Central memory CD4-positive, alpha-beta T cell (primary cell): ENCODE measurements at places on chromosomes 4 and X.
A peak's percentile ranks its signal among the peaks of the same experiment; 100 is the strongest.

DNA sequence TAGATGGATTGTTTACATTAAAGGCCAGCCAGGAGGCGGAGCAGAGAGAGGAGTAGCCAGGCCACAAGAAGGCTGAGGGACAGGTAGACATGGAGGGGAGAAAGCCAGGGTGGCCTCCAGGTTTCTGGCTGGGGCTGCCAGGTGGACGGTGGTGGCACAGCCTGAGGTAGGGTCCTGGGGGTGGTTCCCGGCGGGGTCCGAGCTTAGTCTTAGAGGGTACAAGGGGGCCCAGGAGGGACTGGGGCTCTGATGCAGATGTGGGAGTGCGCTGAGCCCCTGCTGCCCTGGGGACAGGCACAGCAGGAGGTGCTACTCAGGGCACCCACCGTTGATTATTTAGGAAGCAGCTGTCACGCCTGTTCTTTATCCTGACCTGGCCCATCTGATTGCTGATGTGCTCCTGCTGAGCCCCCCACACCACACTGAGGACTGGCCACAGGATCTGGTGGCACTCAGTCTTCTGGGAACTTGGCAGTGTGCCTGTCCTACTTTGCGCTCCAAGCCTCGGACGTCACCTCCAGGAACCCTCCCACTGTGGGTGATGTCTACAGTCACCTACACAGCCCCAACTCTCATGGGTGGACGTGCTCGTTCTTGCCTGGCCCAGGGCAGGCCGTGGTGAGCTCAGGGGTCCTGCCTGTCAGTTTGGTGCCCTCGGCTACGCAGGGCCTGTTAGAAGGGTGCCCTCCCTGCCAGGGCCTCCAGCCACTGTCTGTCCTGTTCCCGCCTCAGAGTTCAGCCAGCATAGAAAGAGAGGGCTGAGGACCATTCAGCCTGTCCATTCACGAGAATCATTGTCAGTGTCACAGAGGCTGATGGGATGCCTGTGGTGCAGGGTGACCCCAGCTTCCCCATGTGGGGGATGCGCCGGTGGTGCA lies 12.0 kb downstream of the WFS1 start:
- no peak for DNase-seq

DNA sequence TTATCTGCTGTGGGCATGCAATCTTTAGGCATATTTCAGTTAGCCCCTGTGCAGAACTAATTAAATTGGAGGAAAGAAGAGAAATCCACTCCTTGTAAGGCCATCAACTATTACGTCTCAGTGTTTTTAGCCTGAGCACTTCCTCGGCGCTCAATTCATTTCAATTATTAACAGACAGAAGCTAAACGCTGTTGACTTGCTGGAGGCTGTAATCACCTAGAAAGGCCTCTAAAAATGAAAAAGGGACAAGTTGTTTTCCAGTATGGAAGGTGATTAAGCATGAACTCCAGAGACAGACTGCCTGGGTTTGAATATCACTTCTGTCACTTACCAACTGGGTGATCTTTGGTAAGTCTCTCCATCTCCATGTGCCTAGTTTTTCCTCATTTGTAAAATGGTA lies 59.6 kb downstream of the LEF1 start:
- no peak for DNase-seq

- DNase-seq = no peak
Measured at GRCh38 chr4:40238008-40238699, 41.3 kb downstream of the RHOH start.

GRCh38 chr4:150078041-150078578 lies at the start of gene DCLK2:
Gene DCLK2, plus strand, starts transcription at chr4:150078445. Its CDS starts 583 bp downstream, at chr4:150079028.
- no peak for DNase-seq

DNA sequence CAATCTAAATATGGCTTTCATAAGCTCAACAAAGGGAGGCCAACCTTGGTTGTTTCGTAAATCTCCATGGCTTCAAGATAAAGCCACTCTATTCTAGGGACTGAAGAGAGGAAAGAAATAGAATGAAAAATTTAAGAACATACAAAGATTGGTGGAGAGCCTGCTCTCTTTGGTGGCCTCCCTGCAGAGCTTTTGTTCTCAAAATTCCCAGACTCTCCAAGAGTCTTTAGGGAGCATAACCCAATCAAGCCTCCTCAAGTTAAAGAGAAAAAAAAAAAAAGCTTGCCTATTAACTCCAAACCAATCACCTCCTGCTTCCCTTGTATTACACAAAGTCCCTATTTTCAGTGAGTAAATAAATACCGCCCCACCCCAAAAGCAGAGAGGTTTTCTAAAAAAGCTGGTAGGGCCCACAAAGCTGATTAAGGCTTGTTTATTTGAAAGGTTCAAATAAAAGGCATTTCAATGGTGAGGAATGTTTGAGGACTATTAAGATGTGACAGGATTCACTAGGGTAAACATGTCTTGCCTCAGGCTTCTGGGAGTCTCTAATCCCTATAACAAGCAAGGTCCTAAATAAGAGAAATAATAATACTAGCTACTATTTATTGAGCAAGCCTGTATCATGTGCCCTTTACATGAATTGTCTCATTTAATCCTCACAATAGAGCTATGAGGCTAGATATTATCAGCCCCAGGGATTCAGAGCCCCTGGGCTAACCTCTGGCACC lies 71.6 kb downstream of the GPC3 start:
- DNase-seq = no peak

DNA sequence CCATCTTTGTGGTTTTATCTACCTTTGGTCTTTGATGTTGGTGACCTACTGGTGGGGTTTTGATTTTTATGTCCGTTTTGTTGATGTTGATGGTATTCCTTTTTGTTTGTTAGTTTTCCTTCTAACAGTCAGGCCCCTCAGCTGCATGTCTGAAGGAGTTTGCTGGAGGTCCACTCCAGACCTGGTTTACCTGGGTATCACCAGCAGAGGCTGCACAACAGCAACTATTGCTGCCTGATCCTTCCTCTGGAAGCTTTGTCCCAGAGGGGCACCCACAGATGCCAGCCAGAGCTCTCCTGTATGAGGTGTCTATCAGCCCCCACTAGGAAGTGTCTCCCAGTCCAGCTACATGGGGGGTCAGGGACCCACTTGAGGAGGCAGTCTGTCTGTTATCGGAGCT lies 199.3 kb upstream of the WDFY3 start:
- DNase-seq = no peak

DNA sequence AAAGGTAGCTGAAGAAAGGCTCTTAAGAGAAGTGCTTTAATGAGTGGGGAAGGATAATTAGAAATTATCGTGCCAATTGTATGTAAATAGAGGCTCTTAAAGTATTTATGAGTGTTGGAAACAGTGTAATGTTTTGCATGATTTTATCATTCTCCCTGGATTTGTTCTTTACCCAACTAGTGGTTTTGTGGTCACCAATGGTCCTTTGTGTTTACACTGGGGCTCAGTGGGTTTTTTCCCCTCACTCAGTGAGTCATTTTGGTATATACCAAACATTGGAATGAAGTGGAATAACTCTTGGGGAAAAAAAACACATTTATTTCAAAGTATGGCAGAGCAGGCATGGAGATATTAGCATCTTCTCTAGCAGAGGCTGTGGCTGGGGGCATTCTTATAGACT lies 20.8 kb upstream of the LGI2 start:
- DNase-seq = no peak

- no peak for DNase-seq
Measured at GRCh38 chr4:14076776-14077175, 449.3 kb upstream of the BOD1L1 start.

- no peak for DNase-seq
Measured at GRCh38 chrX:55796496-55796895, 78.9 kb downstream of the RRAGB start.

GRCh38 chr4:63393544-63393943 lies 1015.7 kb downstream of the TECRL start:
- no peak for DNase-seq

DNA sequence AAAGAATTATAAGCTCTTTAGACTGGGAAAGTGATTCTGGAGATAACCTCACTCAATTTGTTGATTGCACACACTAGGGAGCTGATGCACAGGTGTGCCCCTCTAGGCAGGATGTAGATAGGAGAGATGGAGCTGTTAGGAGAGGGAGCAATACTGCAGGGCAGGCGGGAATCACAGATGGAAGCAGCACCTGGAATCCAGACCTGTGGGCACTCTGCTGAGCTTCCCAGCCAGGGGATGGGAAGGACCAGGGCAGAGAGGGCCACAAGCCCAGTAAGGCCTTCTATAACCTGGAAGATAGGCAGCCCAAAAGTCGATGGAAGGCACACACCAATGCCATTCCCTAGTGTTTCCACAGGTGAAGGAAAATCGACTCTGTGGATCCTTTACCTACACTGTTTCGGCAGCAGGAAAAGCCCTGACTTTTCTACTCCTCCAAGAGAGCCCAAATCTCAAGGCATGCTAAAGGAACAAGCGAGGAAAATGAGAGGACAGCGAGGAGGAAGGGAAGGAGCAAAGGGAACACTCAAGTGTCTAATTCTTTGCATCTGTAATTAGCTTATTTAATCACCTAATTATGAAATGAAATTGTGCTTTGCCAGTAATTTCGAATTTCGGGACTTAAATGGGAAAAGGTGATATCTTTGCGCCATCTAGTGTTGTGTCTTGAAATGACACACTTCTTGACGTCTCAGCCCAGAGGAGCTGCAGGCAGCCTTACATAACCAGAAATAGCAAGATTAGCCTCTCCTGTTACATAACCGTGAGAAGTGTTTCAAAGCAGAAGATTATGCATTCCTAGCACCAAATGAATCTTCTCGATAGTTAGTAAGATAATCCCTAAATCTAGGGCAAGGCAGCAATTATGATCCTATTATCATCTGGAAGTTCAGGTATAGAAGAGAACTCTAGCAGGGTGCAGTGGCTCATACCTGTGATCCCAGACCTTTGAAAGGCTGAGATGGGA lies 31.0 kb upstream of the TLR3 start:
- peak; percentile 22 for DNase-seq

- no peak for DNase-seq
Measured at GRCh38 chr4:15753786-15754185, 24.3 kb upstream of the CD38 start.

GRCh38 chr4:8128100-8128856 lies 30.3 kb downstream of the ABLIM2 start:
- no peak for DNase-seq

- no peak for DNase-seq
Measured at GRCh38 chr4:125849869-125850268, 535.1 kb downstream of the FAT4 start.

DNA sequence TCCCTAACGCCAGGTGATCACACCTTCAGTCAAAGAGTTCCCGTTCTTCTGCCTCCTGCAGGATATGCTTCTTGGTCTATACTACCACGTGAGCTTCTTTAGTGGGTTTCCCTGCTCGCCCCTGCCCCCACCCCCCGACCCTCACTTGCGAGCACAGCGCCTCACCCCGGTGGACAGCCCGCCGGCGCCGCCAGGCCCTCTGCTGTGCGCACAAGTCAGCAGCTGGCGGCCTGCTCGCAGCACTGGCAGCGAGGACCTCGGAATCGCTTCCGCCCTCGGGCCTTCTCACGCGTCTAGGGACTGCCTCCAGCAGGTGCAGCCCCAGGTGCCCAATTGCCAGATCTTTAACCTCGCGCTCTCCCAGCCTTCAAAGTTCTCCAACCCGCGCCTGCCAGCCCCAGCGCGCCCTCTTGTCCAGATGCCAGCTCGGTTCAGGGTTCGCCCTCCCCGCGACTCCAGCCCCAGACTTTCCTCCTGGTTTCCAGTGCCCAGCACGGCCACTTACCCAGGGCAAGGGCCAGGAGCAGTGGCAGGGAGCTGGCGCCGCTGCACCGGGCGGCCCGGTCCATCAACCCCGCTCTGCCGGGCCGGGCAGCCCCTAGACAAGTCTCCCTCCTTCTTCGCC lies 454 bp downstream of the BTC start:
- no peak for DNase-seq

GRCh38 chr4:53010318-53010717 lies 148.2 kb downstream of the RASL11B start:
- DNase-seq = no peak

- no peak for DNase-seq
Measured at GRCh38 chrX:109186939-109187338, 294.9 kb downstream of the GUCY2F start.

GRCh38 chr4:29549342-29549741 lies 1170.8 kb upstream of the PCDH7 start:
- DNase-seq = no peak

DNA sequence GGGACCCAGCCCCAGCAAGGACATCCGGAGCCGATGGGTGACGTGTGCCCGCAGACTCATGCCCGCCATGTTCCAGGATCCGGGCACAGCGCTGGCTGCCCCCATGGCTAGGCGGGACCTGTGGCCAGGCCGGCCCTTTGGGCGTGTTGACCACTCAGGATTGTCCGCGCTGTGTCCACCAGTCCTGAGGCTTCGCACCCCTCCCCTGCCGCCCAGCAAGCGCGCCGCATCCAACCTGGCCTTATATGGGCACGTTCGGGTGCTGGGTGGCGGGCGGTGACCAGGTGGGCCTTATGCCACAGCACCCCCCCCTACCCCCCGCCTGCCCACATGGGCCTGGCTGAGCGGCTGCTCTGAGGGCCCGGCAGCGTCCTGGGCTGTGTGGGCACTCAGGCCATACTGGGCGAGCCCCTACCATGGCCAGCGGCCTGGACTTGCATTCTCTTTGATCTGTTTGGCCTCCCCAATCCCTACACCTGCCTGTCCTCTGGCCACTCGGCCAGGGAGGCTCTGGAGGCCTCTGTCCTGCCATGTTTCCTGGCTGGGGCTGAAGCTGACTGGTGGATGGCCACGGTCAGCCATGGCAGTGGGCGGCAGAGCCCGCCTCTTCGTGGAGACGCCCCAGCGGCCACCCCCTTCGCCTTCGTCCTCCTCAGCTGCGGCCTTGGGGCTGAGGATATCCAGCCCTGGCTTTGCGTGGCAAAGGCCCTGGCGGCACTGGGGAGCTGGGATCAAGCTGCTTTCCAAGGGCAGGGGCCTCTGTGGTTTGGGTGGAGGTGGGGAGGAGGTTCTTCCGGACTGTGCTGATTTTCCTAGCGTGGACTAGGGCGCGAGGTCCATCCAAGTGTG lies 2.0 kb downstream of the FGFRL1 start:
- DNase-seq = no peak

DNA sequence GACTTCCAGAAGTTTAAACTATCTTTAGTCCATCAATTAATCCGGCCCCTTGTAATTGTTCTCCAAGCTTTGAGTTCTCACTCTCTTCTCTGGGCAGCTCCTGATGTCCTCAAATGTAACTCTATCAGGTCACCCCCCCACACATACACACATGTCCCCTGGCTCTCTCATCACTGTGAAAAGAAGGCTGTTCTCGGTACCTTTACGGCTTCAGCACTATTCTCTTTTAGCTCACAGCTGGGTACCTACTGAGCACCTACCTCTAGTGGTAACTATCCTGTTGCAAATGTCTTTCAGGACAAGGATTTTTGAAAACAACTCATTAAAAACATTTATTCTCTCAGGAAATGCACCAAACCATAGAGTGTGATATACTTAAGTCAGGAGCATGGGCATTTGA lies 115.4 kb downstream of the IQCM start:
- DNase-seq = no peak

DNA sequence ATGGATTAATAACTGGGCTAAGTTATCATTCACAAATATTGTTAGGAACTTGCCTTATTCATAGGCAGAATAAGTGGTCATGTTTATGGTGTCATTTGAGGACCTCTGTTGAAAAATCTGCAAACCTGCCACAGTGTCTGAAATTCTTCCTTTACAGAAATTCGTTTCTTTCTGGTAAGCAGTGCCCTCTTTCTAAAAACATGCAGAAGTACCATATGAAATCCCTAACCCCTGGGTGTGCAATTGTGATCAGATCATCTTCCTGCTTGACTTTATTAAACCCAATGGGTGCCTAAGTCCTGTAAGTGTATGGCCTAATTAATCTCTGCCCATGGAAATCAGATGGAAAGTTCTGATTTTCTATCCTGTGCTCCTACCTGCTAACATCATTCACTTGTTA lies 4.4 kb upstream of the HTATSF1 start:
- DNase-seq = no peak

- no peak for DNase-seq
Measured at GRCh38 chr4:53800741-53801140, 209.5 kb upstream of the LNX1 start.

- DNase-seq = no peak
Measured at GRCh38 chr4:142406499-142406835, 439.6 kb downstream of the INPP4B start.
